ENCODE measurements at places on chromosomes 4 and X.

- no peak for DNase-seq
Observed at GRCh38 chrX:40578039-40578695, 2.6 kb upstream of the ATP6AP2 start.

DNA sequence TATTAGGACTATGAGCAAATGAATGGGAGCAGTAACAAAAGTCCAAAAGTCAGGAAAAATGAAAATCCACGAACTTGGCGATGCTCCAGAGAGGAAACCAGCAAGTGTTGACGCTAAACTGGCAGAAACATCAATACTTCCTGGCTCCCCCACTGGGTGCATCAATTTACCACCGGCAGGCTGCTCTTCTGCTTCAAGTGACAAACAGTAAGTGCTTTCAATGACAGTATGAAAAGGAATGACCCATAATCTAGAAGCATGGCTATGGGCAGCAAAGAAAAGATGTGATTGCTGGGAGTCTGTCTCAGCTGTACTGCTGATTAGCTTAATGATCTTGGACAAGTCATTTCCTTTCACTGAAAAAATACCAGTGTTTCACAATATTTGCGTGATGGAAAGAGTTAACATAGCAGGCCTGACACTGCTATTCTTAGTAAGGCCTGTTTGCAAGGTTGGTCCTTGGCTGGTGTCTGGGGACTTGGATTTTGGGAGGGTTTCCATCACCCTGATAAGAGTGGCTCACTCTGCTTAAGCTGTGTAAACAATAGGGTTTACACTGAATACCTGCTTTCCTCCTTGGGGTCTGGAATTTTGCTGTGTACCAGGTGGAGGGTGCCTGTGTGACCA is 8.7 kb downstream of the ATP11C start:
- DNase-seq, result no peak

DNA sequence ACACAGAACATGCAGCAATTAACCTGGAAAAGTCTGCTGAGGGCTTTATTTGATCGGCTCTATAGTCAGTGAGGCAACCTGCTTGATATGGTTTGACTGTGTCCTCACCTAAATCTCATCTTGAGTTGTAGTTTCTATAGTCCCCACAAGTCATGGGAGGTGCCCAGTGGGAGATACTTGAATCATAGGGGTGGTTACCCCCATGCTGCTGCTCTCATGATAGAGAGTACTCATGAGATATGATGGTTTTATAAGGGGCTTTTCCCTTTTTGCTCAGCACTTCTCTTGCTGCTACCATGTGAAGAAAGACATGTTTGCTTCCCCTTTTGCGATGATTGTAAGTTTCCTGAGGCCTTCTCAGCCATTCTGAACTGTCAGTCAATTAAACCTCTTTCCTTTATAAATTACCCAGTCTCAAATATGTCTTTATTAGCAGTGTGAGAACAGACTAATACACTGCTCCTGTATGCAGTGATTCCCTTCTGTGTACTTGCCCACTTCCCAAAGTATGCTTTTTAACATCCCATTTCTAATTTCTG is 78.2 kb downstream of the NPFFR2 start:
- DNase-seq, result no peak

GRCh38 chr4:107046261-107046660 is 10.1 kb upstream of the DKK2 start:
- no peak for DNase-seq

GRCh38 chrX:153884590-153884989 is 1.4 kb downstream of the L1CAM start:
- DNase-seq, result no peak

DNA sequence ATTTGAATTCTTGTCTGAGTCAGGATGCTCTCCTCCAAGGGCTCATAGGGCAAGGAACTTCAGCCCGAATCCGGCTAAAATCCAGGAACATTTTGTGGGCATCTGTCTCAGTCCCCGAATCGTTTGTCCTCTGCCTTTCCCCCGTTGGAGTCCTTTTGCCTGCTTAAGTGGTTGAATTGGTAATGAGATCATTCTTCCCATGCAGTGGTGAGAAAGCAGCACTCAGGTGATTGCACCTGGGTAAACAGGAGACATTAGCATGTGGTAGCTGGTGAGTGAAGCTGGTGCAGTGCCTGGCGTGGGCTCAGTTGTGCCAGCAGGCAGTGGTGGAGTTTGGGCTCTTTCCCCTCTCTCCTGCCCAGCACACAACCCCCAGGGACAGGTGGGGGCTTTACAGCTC is 61.9 kb upstream of the MTM1 start:
- peak; percentile 38 for DNase-seq

- DNase-seq, result no peak
Observed at GRCh38 chr4:92334716-92335350, 31.1 kb downstream of the GRID2 start.

GRCh38 chr4:107792711-107793110 is 32.0 kb upstream of the SGMS2 start:
- no peak for DNase-seq

Data from ELF-1 (cell line).